ENCODE measurements at places on chromosomes 13 and 19.

- DNase-seq: no peak
Observed at GRCh38 chr19:39310558-39311311, 9.9 kb downstream of the LRFN1 start.

DNA sequence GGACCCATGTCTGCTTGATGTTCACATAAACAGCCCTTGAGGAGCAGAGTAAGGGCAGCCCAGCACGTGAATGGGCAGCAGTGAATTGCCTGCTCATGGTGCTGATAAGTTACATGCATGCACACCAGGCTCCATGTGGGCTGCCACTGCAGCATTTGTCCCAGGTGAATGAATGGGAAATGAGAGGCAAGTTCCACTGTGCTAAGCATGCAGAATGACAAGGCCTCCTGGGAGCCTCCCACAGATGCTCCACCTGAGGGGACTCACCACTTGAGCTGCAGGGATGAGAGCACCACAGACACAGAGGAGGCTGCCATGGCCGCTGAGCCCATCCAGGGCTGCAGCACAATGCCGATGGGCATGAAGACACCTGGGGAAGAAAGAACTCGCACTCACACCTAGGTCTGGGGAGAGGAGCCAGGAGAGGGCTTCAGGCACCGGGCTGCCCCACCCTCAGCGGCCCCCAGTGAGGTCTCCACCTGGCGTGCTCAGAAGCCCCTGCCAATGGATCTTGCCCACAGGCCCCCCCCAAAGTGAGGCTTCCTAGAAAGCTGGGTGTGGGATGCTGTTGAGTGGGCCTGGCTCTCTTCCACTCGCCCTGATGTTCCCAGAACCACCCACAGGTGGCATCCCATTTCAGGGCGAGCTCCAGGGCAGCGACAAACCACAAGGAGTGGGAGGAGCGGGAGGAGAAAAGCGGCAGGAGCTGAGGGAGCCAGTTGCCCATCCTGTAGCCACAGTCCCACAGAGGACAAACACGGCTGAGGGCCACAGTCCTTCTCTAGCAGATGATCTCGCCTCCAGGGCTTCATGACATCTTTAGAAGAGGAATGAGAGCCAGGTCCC is 73.8 kb downstream of the CCDC70 start:
- no peak for DNase-seq

GRCh38 chr13:113956571-113956970 is 17.3 kb downstream of the C13orf46 start:
- DNase-seq: no peak

DNA sequence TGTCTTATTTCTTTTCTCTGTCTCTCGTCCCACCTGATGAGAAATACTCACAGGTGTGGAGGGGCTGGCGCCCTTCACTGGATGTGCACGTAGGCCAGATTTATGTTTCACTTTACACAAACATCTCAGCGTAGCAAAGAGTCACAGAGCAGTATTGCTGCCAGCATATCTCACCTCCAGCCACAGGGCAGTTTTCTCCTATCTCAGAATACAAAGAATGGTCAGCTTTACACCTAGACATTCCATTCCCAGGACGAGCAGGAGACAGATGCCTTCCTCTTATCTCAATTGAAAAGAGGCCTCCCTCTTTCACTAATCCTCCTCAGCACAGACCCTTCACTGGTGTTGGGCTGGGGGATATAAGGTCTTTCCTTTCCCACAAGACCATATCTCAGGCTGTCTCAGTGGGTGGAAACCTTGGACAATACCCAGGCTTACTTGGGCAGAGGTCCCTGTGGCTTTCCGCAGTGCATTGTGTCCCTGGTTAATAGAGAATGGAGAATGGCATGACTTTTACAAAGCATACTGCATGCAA is 7.2 kb upstream of the ZNF611 start:
- no peak for DNase-seq

DNA sequence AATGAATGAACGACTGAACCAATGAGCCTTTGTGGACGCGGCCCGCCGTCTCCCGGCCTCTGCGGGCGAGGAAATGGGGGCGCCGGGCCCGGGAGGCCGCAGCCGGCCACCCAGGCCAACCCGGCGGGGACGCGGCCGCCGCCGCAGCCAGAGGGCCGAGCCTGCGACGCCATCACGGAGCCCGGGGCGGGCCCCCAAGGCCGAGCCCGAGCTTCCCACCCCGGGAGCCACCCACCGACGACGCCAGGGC is 216 bp downstream of the SUGP2 start:
- no peak for DNase-seq

DNA sequence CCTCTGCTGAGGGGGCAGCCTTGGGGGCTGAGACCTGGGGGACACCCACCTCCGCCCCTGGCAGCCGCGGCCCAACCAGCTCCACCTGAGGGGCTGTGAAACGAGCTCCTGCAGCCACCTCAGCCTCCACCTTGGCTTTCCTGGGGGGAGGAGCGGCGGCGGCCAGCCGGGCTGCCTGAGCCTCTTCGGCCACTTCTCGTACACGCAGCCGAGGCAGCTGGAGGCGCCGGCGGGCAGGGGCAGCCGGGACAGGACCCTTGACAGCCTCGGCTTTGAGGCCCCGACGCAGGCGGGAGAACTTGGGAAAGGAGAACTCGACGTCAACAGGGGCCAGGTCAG is 7.6 kb upstream of the HIPK4 start:
- no peak for DNase-seq

GRCh38 chr19:30559446-30559845 is 187.3 kb downstream of the ZNF536 start:
- DNase-seq: no peak

DNA sequence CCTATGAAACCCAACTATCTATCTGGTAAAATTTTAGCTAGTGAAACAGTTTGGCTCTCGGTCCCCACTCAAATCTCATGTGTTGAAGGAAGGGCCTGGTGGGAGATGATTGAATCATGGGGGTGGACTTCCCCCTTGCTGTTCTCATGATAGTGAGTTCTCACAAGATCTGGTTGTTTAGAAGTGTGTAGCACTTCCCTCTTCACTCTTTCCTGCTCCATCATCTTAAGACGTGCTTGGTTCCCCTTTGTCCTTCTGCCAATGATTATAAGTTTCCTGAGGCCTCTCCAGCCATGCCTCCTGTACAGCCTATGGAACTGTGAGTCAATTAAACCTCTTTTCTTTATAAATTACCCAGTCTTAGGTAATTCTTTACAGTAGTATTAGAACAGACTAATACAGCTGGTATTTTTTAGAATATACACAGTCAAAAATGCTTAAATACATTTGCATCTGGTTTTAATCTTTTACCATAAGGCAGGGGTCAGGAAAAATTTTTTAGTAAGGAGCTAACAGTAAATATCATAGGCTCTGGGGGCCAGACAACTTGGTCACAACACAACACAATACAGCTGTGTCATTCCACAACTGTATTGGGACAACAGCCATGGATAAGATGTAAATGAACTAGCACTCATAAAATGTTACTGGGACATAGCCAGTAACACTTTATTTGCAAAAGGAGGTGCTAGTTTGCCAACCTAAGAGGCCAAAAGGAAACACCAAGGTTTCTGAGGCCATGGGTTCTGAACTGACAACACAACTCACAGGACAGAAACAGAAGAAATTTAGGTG is 24.3 kb downstream of the DZIP1 start:
- DNase-seq: no peak

GRCh38 chr13:106681997-106682396 is 114.1 kb upstream of the ARGLU1 start:
- DNase-seq: no peak

- no peak for DNase-seq
Observed at GRCh38 chr13:78015782-78016181, 97.2 kb upstream of the EDNRB start.

GRCh38 chr13:51715613-51716012 is 88.3 kb downstream of the DHRS12 start:
- no peak for DNase-seq

GRCh38 chr13:66037096-66037495 is 1193.0 kb downstream of the PCDH9 start:
- DNase-seq: no peak

DNA sequence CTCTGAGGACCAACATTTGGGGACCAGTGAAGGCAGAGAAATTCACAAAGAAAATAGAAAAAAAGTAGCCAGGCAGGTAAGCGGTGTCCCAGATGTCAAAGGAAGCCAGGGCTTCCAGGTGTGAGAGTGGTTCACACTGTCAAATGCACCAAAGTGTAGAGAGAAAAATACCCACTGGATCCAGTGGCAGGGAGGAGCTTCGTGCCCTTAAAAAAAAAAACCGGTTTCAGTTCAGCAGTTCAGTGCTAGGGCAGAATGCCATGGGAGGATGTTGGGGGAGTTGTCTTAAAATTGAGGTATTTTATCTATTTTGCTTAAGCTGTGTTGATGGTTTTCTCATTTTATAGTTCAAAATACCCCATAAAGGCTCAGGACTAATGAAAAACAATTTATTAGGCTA is 47.8 kb upstream of the C1QTNF9 start:
- DNase-seq: no peak

DNA sequence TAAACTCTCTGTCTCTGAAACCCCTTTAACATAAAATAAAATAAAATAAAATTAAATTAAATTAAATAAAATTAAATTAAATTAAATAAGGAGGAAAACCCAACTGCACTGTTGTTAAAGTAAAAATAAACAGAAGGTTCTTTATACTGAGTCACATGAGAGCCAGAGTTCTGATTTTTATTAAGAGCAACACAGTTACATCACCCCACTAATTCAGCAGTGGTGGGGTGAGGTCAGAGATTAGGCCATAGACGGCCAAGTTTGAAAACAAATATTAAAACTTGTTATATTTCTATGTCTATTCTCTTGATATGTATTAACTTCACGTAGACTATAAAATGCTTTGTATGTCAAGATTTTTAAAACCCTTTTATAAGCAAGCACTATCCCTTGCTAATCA is 59.5 kb downstream of the MYCBP2 start:
- DNase-seq: no peak

- no peak for DNase-seq
Observed at GRCh38 chr13:95204231-95204765, 97.0 kb downstream of the ABCC4 start.

DNA sequence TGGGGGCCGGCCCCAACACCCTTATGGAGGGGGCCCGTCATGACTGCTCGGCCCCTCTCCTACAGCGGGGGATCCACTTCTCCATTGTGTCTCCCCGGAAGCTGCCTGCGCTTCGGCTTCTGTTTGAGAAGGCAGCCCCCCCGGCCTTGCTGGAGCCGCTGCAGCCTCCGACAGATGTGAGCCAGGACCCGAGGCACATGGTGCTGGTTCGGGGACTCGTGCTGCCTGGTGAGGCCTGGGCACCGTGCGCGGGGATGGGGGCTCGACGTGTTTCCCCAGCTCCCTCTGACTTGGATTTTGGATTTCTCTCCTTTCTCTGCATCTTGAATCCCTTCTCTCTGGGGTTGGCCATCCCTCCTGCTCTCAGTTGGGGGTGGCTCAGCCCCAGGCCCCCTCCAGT is 11.6 kb downstream of the MED25 start:
- DNase-seq: no peak

DNA sequence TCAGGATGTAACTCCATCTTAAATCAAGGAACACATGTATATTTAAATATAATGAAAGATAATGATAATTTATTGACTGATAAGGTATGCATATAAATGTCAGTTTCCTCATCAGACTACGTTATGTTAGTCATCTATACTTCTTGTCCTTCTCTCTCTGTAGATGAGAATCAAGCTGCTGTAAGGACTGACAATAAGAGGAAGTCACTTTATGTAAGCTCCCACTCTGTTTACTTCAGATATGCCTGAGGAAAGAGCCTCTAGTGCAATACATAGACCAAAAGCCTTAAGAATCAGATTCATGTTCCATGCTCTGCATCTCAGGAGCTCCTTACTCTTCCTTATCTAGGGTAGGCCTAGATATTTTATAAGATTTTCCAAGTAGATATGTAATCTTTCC is 9.6 kb upstream of the SLITRK6 start:
- DNase-seq: no peak

- no peak for DNase-seq
Observed at GRCh38 chr19:868458-869244, 9.2 kb downstream of the CFD start.

- no peak for DNase-seq
Observed at GRCh38 chr13:73194310-73194709, 135.5 kb downstream of the KLF5 start.

GRCh38 chr19:2099937-2100718 is 3.4 kb downstream of the IZUMO4 start:
- DNase-seq: no peak

DNA sequence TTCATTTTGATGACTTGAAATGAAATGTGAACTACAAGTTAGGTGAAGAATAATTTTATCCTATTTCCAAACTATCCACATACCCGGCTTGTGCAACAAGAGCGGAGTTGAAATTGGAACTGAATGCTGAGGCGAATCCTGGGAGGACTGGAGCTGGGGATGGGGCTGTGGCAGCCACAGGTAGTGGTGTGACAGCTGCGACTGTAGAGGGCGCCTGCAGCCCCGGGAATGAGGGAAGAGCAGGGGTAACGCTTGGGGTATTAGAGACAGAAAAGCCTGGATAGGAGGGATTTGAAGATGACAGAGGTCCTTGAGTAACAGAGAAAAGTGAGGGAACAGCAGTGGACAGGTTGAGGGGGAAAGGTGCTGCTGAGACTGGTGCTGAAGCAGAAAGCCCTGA is 22.0 kb upstream of the STOML3 start:
- no peak for DNase-seq

GRCh38 chr13:45102136-45102507 is 18.2 kb upstream of the GTF2F2 start:
- DNase-seq: no peak

GRCh38 chr19:14674764-14675163 is at the start of gene ADGRE3:
Gene ADGRE3 (minus strand): TSS chr19:14674844. CDS start chr19:14674770, 74 bp downstream.
- no peak for DNase-seq

GRCh38 chr13:24234200-24234915 is 73.8 kb downstream of the SPATA13 start:
- DNase-seq: no peak

DNA sequence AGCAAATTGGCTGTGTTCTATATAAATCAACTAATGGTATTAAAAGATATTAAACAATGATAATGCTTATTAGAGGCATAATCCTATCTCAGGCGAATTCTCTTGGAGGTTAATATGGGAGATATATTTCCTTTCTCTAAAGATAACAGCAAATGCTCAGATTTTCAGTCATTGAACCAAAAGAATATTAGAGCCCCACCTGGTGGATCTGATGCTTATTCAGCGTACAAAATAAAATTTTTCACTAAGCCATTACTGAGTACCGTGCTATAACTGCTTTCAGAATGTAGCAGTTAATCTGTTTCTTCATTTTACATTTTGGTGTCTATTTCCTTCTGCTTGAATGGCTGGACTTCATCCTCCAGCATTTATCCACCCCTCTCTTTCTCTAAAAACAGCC is 143.3 kb upstream of the IPO5 start:
- no peak for DNase-seq
